ENCODE measurements at places on chromosomes 5 and 9.

- no peak for DNase-seq
Observed at GRCh38 chr9:126965541-126966428, 51.2 kb downstream of the RALGPS1 start.

GRCh38 chr9:136662656-136663581, at the start of gene EGFL7:
EGFL7 (plus strand) TSS chr9:136662916; CDS start chr9:136668283, 5,367 bp downstream.
- no peak for DNase-seq

GRCh38 chr5:59005934-59006701, 423.2 kb downstream of the RAB3C start:
- no peak for DNase-seq

- no peak for DNase-seq
Observed at GRCh38 chr5:113038714-113039113, 62.1 kb downstream of the DCP2 start.

- no peak for DNase-seq
Observed at GRCh38 chr5:89668821-89669220, 740.7 kb downstream of the CETN3 start.

DNA sequence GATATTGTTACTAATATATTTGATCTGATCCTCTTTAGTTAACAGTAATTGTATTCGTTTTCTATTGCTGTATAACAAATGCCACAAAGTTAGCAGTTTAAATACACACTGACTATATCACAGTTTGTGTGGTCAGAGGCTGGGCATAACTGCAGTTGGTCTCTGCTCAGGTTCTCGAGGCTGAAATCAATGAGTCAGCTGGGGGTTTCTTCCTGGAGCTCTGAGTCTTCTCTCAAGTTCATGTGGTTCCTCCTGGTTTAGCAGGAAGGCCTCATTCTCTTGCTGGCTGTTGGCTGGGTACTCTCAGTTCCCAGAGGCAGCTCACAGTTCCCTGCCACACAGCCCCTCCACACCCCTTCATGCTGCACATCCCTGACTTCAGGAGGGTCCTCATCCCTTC, 20.7 kb downstream of the COL23A1 start:
- no peak for DNase-seq

DNA sequence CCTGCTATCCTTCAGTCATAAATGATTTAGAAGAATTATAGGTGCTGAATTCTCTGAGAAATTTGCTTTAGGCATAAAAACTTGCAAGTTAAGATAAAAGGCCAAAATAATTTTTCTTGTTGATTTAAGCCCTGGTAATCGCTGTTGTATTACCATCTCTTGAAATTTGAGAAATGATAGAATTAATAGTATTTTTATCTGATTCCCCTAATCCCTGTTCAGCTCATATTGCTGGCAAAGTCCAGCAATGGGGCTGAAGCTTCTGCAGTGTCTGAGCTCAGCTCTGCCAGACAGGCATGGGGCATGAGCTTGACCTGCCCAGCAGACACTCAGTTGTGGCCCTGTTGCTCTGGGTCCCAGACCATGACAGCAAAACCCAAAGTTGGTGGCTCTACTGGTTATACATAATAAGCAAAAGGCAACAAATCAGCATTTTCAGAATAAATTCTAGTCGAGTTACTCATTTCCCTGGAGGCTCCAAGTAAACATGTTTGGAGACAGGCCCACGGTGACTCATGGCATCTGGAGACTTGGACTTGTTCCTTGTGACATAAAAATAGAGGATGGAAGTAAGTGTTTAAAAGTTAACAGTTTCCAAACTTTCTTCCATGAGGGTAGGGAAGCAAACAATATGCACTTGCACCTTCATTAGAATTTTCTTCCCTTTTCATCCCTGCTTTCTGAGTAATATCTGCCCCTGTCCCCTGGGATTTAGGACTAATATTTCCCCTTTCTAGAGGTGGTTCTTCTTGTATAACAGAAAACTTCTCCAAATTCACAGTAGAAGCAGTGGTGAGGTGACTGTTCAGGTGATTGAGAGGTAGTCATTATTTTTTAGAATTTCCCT, 60.2 kb upstream of the SLC2A8 start:
- DNase-seq: no peak

- DNase-seq: no peak
Observed at GRCh38 chr5:72040513-72040912, 66.8 kb upstream of the MAP1B start.

DNA sequence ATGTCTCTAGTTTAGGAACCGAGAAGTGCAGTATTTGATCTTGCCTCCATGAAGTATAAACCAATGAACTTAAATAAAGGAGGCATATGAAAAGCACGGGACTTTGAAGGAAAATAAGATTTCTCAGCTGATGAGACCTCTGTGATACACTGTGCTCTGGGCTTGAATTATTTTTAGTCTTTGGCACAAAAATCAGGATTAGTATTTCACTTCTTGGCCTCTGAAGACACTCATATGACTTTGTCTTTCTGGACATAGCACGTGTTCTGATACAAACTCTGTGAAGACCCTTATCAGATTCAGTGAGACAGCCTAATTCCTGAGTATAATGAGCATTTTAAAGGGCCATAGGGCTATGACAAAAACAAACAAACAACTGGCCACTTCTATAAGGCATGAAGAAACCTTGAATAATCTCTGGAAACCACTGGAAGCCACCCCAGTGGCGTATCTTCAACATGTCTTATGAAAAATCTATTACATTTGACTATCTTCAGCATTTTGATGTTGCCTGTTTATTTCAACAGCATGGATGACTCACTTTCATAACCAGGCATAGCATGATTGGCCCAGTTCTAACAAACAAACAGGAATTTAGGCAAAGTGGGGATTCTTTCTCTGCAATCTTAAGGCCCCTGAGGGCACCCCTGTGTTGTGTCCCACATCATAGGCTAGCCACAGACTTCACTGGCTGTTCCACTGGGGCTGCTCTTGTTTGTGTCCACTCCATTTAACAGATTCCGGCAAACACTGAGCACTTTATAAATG, 90.3 kb upstream of the ZNF462 start:
- DNase-seq: no peak

DNA sequence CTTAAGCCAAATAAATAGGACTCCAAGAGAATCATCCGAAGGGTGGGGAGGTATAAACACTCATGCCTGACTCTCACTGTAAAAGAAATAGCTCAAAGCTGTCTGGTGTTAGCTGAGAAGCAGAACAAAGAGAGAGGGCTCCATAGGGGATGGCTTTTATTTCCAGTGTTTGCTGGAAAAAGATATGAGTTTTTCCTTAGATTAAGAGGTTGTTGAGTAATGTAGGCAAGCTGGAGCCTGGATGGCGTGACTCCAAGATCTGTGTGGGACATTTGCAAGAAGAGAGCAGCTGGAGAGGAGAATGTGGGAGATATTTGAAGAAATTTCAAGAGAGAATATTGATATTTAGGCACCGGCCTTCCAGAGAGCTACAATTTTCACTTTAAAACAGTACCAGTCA, 793.7 kb upstream of the RGMB start:
- no peak for DNase-seq

All from stimulated activated CD4-positive, alpha-beta T cell treated with anti-CD3 and anti-CD28 coated beads, Interleukin-15, amount 100 ng/mL, for 1 hour (primary cell).